ENCODE measurements at places on chromosomes 16 and 17. TPM values are rescaled to one million over a fixed set of nuclear protein-coding genes. Genes with fewer than 3 reads are reported as not detected.

Gene PITPNM3
- total RNA-seq, result 4.9 TPM

Gene ZNF23
- 5.5 TPM for total RNA-seq

Gene KCNJ12
- total RNA-seq, result 1.5 TPM

Gene ASGR2
- not detected for total RNA-seq

Gene CCL17
- not detected for total RNA-seq

Gene PERCC1
- not detected for total RNA-seq

Gene MLKL
- 2.8 TPM for total RNA-seq

Gene SLFN11
- total RNA-seq, result 26.1 TPM

Gene SCIMP
- not detected for total RNA-seq

Gene HBA1
- 1.9 TPM for total RNA-seq

Gene EXOC3L1
- total RNA-seq, result 0.12 TPM

Gene KCNH6
- not detected for total RNA-seq

Gene AANAT
- not detected for total RNA-seq

Gene PTX4
- 1.9 TPM for total RNA-seq

Gene MRTFB
- total RNA-seq, result 10.2 TPM

Gene SSTR5
- total RNA-seq, result not detected

Gene PPP1R1B
- total RNA-seq, result 28.8 TPM

Gene KRT32
- total RNA-seq, result not detected

Gene TBC1D26
- total RNA-seq, result not detected

Gene PIGS
- total RNA-seq, result 82.5 TPM

Gene NACA2
- total RNA-seq, result not detected

Gene ATAD5
- 0.68 TPM for total RNA-seq

Gene ARSG
- 0.35 TPM for total RNA-seq

Gene CHST4
- total RNA-seq, result not detected

Gene CAPNS2
- not detected for total RNA-seq
